ENCODE measurements at places on chromosomes 6 and 20.
A peak's percentile ranks its signal among the peaks of the same experiment; 100 is the strongest.

- H3K4me3 ChIP-seq = no peak overlapping the region
- H3K27ac ChIP-seq = no peak overlapping the region
- H3K27me3 ChIP-seq = peaks cover 35% of the 10 kb centered on the region
These were observed 26.1 kb upstream of the ADTRP start for GRCh38 chr6:11804701-11805100.

- no peaks in the 10 kb centered on the region for H3K4me1 ChIP-seq
- H3K27ac ChIP-seq = no peak overlapping the region
- H3K4me3 ChIP-seq = no peak overlapping the region
- no peak for DNase-seq
- no peaks in the 10 kb centered on the region for H3K36me3 ChIP-seq
These were observed 31.5 kb downstream of the ERMARD start for GRCh38 chr6:169782966-169783365.

- H3K27ac ChIP-seq = no peak overlapping the region
- DNase-seq = no peak
- H3K4me3 ChIP-seq = no peak overlapping the region
- H3K36me3 ChIP-seq = no peaks in the 10 kb centered on the region
- H3K4me1 ChIP-seq = no peaks in the 10 kb centered on the region
These were observed 80.0 kb downstream of the SLC2A10 start for GRCh38 chr20:46789339-46790028.

- DNase-seq = no peak
- no peak overlapping the region for H3K4me3 ChIP-seq
- no peaks in the 10 kb centered on the region for H3K4me1 ChIP-seq
- no peak overlapping the region for H3K27ac ChIP-seq
- no peaks in the 10 kb centered on the region for H3K27me3 ChIP-seq
These were observed 212.4 kb downstream of the GRIK2 start for GRCh38 chr6:101605874-101606273.

DNA sequence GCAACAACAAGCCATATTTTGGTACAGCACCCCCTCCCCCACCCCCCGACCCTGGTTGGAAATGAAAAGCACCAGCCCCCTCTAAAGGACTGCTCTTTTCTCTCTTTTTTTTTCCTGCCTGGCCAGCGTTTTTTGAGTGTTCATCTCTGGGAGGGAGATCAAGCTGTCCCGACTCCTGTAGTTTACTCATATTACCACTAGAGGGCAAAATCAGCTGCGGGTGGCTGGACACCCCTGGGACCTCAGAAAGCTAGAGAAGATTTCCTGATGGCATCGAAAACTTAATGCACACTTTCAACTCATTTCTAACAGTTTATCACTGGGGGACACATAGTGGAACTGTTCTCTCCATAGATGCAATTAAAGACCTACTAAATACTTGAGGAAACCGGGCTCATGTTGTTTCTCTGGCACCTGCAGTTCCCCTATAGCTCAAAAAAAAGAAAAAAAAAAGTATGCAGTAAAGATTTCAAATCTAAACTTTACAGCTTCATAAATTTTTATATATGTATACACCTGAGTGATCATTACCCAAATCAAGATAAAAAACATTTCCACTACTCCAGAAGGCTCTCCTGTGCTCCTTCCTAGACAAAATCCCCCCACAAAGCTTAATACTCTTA, 24.4 kb downstream of the CNBD2 start:
- H3K27ac ChIP-seq = no peak overlapping the region
- H3K4me1 ChIP-seq = peaks cover 5% of the 10 kb centered on the region

GRCh38 chr6:137957471-137957870, 90.4 kb downstream of the TNFAIP3 start:
- H3K4me3 ChIP-seq = no peak overlapping the region
- no peak overlapping the region for H3K27ac ChIP-seq
- no peak for DNase-seq
- H3K36me3 ChIP-seq = peaks cover 3% of the 10 kb centered on the region
- no peaks in the 10 kb centered on the region for H3K27me3 ChIP-seq
- peaks cover 7% of the 10 kb centered on the region for H3K4me1 ChIP-seq

DNA sequence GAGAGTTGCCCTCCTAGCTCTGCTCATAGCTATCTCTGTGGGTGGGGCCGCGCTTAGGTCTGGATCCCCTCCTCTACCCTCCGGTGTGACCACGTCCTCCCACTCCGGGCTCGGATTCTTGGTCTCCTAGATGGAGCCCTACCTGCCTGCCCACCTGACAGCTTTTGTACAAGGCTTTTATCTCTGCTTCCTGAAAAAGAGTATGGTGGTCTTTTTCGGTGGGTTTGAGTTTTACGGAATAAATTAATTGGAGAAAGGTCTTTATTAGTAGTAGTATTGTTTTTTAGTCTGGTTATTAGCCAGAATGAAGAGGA, 773 bp downstream of the SMAP1 start:
- DNase-seq = no peak
- H3K4me3 ChIP-seq = peak overlapping the region; percentile 93
- H3K36me3 ChIP-seq = peaks cover 18% of the 10 kb centered on the region

DNA sequence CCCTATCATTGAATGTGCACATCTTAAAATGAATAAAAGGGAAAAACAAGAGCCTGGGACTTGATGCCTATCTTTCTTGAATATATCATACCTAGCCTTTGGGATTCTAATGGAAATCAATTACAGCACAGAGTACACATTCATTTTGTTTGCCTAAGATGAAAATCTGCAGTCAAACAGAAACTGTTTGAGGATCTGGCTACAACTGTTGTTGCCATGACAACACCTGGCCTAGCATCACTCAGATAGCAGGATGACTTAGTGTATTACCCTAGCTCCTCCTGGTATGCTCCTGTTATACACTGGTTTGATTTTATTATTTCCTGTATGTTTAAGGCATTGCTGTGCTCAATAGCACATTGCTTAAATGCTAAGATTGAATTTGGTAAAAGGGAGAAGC, 71.5 kb upstream of the LAMP5 start:
- no peaks in the 10 kb centered on the region for H3K36me3 ChIP-seq
- H3K4me3 ChIP-seq = no peak overlapping the region
- no peak overlapping the region for H3K27ac ChIP-seq
- H3K27me3 ChIP-seq = no peaks in the 10 kb centered on the region

DNA sequence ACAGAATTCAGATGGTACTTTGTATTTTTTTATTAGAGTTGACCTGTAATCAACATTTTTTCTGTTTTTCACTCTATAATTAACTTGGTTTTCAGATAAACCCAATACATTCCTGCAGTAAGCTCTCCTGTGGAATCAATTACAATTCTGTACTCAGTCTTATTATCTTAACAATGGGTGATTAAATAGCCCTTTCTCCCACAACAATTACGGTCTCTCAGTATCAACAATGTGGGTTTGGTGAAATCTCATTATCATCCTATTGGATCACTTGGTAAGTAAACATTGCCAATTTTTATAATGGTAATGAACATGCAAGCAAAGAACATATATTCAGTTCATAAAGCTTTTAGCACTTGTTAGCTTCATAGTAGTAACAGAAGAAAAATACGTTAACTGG, 438.9 kb upstream of the EPHA7 start:
- no peaks in the 10 kb centered on the region for H3K4me1 ChIP-seq
- no peaks in the 10 kb centered on the region for H3K36me3 ChIP-seq
- H3K4me3 ChIP-seq = no peak overlapping the region
- H3K27me3 ChIP-seq = no peaks in the 10 kb centered on the region
- DNase-seq = no peak

DNA sequence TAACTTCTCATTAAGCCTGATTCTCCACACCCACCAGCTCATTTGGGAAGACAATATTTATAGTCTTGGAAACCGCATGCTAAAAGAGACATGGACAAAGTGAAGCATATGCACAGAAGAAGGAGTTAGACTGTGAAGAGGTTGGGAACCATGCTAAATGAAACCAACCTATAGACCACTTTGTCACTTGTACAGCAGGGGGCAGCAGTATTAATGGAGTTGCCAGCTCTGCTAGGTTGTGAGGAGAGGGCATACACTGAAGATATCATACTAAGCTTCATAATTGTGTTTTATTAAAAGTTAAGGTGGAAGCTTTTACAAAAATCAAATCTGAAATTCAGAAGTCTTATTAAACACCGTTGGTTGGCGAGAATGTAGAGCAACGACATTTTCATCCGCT, 38.3 kb upstream of the HMGCLL1 start:
- no peaks in the 10 kb centered on the region for H3K27me3 ChIP-seq
- H3K4me3 ChIP-seq = no peak overlapping the region
- no peaks in the 10 kb centered on the region for H3K4me1 ChIP-seq
- DNase-seq = no peak
- no peaks in the 10 kb centered on the region for H3K36me3 ChIP-seq
- H3K27ac ChIP-seq = no peak overlapping the region

GRCh38 chr6:104472021-104472901, 387.5 kb downstream of the HACE1 start:
- no peak for DNase-seq
- H3K36me3 ChIP-seq = no peaks in the 10 kb centered on the region
- no peaks in the 10 kb centered on the region for H3K4me1 ChIP-seq
- no peaks in the 10 kb centered on the region for H3K27me3 ChIP-seq
- no peak overlapping the region for H3K27ac ChIP-seq

DNA sequence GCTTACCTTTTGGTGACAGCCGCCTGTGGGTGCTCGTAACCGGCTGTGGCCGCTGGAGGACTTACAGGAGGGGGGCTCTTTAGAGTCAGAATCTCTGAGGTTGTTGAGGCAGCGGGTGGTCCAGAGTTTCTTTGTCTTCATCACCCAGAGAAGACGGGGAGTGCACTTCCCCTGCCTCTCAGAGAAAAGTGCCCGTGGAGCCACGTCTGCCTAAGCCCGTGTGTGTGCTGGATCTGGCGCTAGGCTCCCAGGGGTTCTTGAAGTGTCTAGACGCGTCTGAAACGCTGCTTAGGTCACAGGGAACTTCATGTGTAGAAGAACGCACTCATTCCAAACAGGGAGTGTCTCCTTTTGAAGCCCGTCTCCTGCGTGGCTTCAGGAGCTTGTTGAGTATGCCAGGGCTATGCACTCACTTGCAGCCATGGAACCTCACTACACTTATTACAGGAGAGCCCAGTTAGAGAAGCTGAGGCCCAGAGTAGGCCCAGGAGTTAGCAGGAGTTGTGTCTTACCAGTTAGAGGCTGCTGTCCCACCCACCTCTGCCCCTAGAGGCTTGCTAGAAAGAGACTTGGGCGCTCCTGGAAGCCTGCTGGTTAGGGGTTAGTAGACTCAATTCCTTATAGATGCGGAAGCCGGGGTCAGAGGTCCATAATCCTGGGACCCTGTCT, 1.3 kb downstream of the LSM14B start:
- peaks cover 52% of the 10 kb centered on the region for H3K36me3 ChIP-seq
- no peak for DNase-seq
- H3K27ac ChIP-seq = peak overlapping the region; percentile 81
- no peaks in the 10 kb centered on the region for H3K27me3 ChIP-seq
- peaks cover 46% of the 10 kb centered on the region for H3K4me1 ChIP-seq
- peak overlapping the region; percentile 77 for H3K4me3 ChIP-seq

GRCh38 chr6:52555518-52556233, 21.2 kb downstream of the TRAM2 start:
- no peak overlapping the region for H3K27ac ChIP-seq
- no peak overlapping the region for H3K4me3 ChIP-seq
- peaks cover 5% of the 10 kb centered on the region for H3K36me3 ChIP-seq
- no peaks in the 10 kb centered on the region for H3K27me3 ChIP-seq

DNA sequence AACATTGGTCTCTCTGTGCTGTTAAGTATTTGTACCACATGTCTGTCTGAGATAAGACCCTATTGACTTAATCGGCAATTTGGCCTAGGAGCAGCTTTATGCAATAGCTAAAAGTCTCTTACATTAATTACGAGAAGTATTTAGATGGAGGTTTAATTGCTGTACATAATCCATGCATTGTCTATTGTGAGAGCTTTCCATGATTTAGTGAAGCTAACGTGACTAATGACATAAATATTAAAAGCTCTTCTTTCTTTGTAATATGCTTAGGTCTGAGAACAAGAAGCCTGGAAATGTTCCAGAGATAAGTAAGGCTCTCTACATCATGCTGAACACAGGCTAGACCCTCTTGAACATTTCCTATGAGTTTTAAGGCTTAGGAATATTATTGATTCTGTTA, 32.7 kb upstream of the FAM83B start:
- peaks cover 4% of the 10 kb centered on the region for H3K36me3 ChIP-seq
- H3K4me3 ChIP-seq = no peak overlapping the region
- no peaks in the 10 kb centered on the region for H3K4me1 ChIP-seq
- no peak overlapping the region for H3K27ac ChIP-seq
- H3K27me3 ChIP-seq = no peaks in the 10 kb centered on the region

- no peak overlapping the region for H3K27ac ChIP-seq
- H3K4me3 ChIP-seq = no peak overlapping the region
- no peaks in the 10 kb centered on the region for H3K36me3 ChIP-seq
- DNase-seq = no peak
These were observed 489.8 kb upstream of the MANEA start for GRCh38 chr6:95087394-95088097.

- H3K36me3 ChIP-seq = peaks cover 36% of the 10 kb centered on the region
- H3K27me3 ChIP-seq = peaks cover 19% of the 10 kb centered on the region
- peaks cover 22% of the 10 kb centered on the region for H3K4me1 ChIP-seq
- peak overlapping the region; percentile 93 for H3K4me3 ChIP-seq
- peak overlapping the region; percentile 91 for H3K27ac ChIP-seq
These were observed 468 bp upstream of the CMTR1 start for GRCh38 chr6:37432590-37432915.

DNA sequence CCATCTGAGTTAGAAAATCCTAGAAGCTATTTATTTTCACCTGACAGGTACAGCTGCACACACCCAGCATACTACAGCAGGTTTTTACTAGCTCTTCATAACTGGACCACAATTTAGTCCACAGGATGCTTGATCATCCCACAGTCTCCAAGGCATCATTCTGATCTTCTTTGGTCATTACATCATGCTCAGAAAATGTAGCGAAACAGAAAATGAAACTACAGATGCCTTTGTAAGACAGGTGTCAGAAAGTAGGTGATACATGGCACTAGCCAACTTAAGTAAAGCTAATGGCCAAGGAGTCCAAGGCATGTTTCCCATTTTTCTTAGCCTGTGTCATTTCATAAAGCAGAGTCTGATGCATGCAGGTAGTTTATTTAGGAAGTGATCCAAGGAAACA, 102.3 kb downstream of the HTR1B start:
- H3K4me3 ChIP-seq = no peak overlapping the region
- H3K4me1 ChIP-seq = no peaks in the 10 kb centered on the region
- DNase-seq = no peak
- no peaks in the 10 kb centered on the region for H3K36me3 ChIP-seq
- no peaks in the 10 kb centered on the region for H3K27me3 ChIP-seq

GRCh38 chr20:7765221-7765620, 175.0 kb downstream of the HAO1 start:
- DNase-seq = no peak
- H3K27ac ChIP-seq = no peak overlapping the region
- H3K4me3 ChIP-seq = no peak overlapping the region
- no peaks in the 10 kb centered on the region for H3K27me3 ChIP-seq
- H3K36me3 ChIP-seq = no peaks in the 10 kb centered on the region

GRCh38 chr6:100464903-100465700, at the start of gene SIM1:
SIM1 (minus strand) TSS chr6:100464921; CDS start chr6:100463468, 1,453 bp downstream.
- peaks cover 15% of the 10 kb centered on the region for H3K36me3 ChIP-seq
- DNase-seq = no peak
- no peak within 1 kb of the TSS for H3K27ac ChIP-seq
- peaks cover 19% of the 10 kb centered on the region for H3K4me1 ChIP-seq
- H3K27me3 ChIP-seq = peaks cover 85% of the 10 kb centered on the region

- peaks cover 96% of the 10 kb centered on the region for H3K27me3 ChIP-seq
- H3K27ac ChIP-seq = no peak overlapping the region
- DNase-seq = no peak
- no peak overlapping the region for H3K4me3 ChIP-seq
- H3K4me1 ChIP-seq = peaks cover 37% of the 10 kb centered on the region
These were observed 112.1 kb downstream of the TOX2 start for GRCh38 chr20:44026647-44027342.

All from effector memory CD8-positive, alpha-beta T cell (primary cell).